ENCODE measurements at places on chromosomes 6 and 20.

- peak; percentile 10 for DNase-seq
Observed at GRCh38 chr20:60011512-60012507, 53.6 kb downstream of the CDH26 start.

DNA sequence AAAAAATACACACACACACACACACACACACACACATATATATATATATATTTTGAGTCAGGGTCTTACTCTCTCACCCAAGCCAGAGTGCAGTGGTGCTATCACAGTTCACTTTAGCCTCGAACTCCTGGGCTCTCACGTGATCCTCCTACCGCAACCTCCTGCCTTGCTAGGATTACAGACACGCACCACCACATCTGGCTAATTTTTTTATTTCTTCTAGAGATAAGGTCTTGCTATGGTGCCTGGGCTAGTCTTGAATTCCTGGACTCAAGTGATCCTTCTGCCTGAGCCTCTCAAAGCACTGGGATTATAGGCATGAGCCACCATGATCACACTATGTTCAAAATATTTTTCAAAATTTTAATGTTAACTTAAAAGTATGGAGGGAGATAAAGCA, 43.5 kb downstream of the NUP153 start:
- DNase-seq: no peak

- DNase-seq: no peak
Observed at GRCh38 chr20:10560686-10561085, 113.1 kb downstream of the JAG1 start.

- no peak for DNase-seq
Observed at GRCh38 chr6:33974030-33974429, 170.2 kb upstream of the MLN start.

- no peak for DNase-seq
Observed at GRCh38 chr20:11457488-11457887, 460.2 kb upstream of the BTBD3 start.

GRCh38 chr20:24977797-24978196, 14.8 kb downstream of the APMAP start:
- DNase-seq: no peak

- DNase-seq: no peak
Observed at GRCh38 chr6:143562143-143562542, 50.6 kb upstream of the FUCA2 start.

DNA sequence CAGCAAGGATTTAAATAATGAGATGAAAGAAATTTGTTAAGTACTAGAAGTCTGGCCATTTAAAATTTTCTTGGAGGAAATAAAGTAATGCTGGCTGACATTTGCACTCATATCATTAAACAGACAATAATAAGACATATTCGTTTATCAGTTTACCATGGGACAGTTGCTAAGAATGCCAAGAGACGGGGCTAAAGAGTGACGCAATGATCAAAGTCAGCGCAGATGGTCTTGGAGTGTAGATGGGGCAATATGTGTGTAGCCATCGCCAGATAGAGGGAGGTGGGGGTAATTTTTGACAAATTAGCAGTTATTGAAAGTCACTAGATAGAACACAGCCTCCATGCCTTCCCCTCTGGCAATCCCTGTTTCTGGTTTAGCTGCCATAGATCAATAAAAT, 413.2 kb upstream of the JAG1 start:
- DNase-seq: no peak

- DNase-seq: peak; percentile 87
Observed at GRCh38 chr6:27866357-27867050, 45.7 kb downstream of the OR2B2 start.

- no peak for DNase-seq
Observed at GRCh38 chr20:42576167-42576566, 613.5 kb downstream of the PTPRT start.

- no peak for DNase-seq
Observed at GRCh38 chr6:161100072-161100471, 108.5 kb downstream of the MAP3K4 start.

- DNase-seq: no peak
Observed at GRCh38 chr6:145148776-145149175, 586.5 kb downstream of the EPM2A start.

- no peak for DNase-seq
Observed at GRCh38 chr6:17042422-17043147, 59.3 kb upstream of the STMND1 start.

DNA sequence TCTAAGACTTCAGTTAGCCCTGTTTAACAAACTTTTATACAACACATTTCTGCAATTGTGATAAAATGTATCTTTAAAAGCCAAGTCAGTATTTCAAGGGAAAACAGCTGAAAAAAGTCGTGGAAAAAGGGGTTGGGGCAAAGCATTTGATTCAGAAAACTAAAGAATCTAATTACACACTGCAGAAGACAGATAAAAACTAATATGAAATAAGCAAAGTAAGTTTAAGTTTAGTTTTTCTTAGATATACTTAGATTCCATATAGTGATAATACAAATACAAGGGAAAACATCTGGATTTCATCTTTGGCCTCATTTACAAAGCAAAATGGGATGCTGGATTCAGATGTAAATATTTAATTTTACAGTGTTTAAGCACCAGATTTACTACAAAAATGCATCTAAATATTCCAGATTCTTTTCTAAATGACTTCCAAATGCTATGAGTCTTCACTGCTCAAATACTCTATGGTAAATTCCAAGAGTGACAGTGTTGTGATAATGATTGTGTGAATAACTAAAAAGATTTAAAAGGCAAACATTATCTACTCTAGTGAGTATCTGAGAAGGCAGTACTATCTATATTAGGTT, 1.5 kb upstream of the ADNP start:
- DNase-seq: no peak

DNA sequence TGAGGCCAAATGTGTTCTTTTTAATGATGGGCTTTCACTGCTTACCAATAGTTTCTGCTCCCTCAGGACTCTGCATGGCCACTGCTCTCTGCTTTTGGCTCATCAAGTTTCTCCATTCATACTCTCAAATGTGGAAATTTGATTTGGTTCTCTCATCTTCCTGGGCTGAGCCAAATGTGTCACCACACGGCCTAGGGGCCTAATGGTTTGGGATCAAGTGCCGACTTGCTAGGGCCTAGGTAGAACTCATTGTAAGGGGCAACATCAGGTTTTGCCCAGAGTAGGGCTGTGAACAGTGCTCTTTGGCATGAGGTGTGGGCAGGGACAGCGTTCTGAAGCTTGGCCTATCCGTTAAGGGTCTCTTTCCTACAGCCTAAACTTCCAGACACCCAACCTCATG, 3.9 kb upstream of the MRPS10 start:
- no peak for DNase-seq

- no peak for DNase-seq
Observed at GRCh38 chr6:13072686-13073347, 255.5 kb downstream of the TBC1D7 start.

- no peak for DNase-seq
Observed at GRCh38 chr6:162973980-162974379, 246.2 kb downstream of the PACRG start.

DNA sequence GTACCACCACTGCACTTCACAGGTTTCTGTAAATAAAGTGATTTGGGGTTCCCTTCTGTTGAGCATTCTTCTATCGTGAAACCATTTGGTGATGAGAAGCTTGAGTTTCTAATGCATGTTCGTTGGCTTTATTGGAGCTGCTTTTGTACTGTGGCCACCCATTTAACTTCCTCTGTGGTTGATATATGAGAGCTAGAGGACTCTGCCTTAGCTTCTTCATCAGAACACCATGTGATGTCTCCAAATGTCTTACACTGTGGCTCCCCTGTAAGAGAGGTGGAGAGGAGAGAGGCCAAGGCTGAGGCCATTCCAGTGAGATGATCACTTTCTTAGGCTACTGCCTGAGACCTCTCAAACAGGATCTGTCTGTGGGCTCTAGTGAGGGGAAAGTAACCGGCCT, 114.5 kb downstream of the SLC16A10 start:
- DNase-seq: no peak

- DNase-seq: no peak
Observed at GRCh38 chr20:46400828-46401477, 5.5 kb downstream of the ELMO2 start.

DNA sequence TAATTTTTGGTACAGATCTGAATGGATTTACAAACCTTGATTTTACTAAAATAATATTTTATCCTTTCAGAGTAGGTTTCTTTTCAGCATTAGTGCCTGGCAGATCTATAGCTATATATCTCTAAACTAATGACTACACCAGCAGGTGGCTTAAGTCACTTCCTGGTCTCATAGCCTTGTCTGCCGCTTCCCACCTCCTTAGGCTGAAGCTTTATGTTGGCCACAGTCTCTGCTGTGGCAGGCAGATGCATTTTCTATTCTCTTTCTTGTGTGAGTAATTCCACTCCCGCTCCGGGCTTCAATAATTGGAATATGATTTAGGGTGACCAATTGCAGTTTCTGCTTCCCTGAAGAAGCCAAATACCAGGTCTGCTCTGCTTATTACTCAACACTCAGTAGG, 226.8 kb upstream of the HS3ST5 start:
- DNase-seq: no peak

DNA sequence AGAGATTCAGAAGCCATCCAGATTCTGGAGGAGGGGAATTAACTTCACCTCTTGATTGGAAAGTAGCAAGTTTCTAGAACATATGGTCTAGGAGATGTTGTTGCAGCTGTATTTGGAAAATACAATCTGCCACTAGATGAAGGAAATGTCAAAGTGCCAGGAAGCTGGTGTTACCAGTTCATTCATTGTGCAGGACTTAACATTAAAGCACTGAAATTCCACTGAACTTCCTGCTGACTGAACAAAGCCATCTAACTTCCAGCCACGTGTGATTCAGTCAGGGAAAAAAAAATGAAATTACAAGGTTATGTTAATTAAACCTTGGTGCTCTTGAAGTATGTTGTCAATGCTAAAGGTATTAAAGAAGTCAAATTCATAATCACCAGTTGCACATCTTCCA, 321.5 kb upstream of the SASH1 start:
- no peak for DNase-seq

- no peak for DNase-seq
Observed at GRCh38 chr20:24690408-24690807, 221.0 kb downstream of the SYNDIG1 start.

DNA sequence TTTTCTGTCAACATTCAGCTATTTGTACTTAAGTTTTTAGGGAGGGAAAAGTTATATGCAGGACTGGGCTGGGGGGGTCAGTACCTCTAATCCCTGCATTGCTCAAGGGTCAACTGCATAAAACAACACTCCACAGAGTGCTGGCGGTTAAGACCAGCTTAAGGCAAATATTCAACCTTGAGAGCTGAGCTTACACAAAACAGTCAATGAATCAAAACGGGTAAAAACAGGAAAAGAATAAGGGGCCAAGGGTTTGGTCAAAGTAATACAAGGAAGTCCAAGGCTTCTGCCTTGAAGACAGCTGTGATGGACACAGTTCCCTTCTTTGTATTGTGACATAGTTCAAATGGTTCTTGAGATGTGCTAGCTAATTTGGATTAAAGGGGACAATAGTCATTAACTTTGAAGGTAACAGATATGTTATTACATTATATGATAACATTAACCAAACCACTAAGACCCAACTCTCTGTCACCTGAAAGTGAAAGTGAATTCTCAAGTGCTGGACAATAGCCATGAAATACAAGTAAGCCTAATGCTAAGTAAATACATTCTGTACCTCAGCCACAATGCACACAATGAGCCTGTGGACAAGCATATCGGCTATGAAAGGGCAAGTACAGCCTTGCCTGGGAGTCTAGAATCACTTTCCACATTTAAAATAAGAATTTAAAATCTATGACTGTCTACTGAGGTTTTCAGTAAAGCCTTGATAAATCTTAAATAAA, 106.8 kb downstream of the PDE10A start:
- DNase-seq: no peak
